ENCODE measurements at places on chromosomes 1 and 21. TPM values are rescaled to one million over a fixed set of nuclear protein-coding genes. Genes with fewer than 3 reads are reported as not detected.

IRF6 gene
- 1.2 TPM for total RNA-seq

- DNase-seq: no peak
Measured at GRCh38 chr1:60981357-60981756, 101.0 kb upstream of the NFIA start.

- peak; percentile 26 for DNase-seq
Measured at GRCh38 chr1:203354246-203354645, 3.3 kb upstream of the FMOD start.

CACNA1S gene
- 57.2 TPM for total RNA-seq

TMEM269 gene
- 0.03 TPM for total RNA-seq

C1QTNF12 gene
- not detected for total RNA-seq

- DNase-seq: no peak
Measured at GRCh38 chr1:206427291-206427690, 43.0 kb upstream of the IKBKE start.

GRCh38 chr1:47224676-47225399 lies 7.2 kb downstream of the TAL1 start:
- no peak for DNase-seq

Data from myocyte (in vitro differentiated cells).